Bone marrow (tissue), 2 donors: ENCODE measurements at places on chromosomes 1 and 21.

DNA sequence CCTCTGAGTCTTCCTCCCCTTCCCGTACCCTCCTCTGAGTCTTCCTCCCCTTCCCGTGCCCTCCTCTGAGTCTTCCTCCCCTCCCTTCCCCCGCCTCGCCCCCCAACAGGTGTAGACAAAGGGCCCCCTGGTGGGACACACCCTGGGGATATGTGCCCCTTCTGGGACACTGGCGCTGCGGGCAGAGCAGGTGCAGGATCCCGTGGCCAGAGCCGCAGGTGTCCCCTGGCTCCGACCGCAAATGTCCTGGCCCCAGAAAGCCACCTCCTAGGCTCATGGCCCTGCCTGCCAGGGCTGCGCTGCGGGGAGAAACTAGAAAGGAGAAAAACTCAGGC is 51.5 kb upstream of the ARHGEF16 start:
- no peak for DNase-seq

GRCh38 chr1:87864676-87865075 is 536.0 kb downstream of the LMO4 start:
- no peak for DNase-seq

- DNase-seq, result no peak
Observed at GRCh38 chr1:226135059-226135651, 51.4 kb downstream of the ACBD3 start.

DNA sequence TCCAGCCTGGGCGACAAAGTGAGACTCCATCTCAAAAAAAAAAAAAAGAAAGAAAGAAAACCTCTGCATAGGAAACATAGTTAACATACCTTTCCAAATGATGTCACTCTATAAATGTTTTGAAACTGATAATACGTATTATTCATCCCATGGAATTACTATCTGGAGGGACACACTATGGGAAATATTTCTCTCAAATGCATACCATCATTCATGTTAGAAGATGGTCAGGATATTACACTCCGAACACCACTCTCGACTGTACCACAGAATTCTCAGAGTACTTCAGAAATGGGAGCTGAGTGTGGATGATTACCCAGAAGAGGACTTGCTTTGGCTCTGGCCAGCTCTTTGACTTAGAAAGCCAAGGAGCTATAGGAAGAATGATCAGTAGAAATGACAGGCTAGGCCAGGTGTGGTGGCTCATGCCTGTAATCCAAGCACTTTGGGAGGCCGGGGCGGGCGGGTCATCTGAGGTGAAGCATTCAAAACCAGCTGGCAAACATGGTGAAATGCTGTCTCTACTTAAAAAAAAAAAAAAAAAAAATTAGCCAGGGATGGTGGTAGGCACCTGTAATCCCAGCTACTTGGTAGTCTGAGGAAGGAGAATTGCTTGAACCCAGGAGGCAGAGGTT is 5.2 kb upstream of the LIN28A start:
- no peak for DNase-seq

DNA sequence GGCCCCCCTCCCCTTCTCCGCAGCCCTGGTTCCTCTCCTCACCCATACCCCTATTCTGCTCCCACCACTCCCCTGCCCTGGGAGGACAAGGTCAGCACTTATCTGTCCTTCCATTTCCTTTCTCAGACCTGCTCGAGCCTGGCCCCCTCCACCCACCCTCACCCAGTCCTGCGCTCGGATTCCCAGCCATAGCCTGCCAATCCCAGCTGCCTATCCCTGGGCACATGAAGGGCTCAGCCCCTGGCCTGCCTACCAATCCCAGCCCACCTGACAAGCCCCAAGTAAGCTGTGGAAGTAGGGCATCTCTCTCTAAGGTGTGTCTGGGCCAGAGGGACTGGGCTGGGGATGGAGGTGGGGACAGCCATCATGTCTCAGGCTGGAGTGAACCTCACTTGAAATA is 5.4 kb downstream of the BLACAT1 start:
- no peak for DNase-seq

DNA sequence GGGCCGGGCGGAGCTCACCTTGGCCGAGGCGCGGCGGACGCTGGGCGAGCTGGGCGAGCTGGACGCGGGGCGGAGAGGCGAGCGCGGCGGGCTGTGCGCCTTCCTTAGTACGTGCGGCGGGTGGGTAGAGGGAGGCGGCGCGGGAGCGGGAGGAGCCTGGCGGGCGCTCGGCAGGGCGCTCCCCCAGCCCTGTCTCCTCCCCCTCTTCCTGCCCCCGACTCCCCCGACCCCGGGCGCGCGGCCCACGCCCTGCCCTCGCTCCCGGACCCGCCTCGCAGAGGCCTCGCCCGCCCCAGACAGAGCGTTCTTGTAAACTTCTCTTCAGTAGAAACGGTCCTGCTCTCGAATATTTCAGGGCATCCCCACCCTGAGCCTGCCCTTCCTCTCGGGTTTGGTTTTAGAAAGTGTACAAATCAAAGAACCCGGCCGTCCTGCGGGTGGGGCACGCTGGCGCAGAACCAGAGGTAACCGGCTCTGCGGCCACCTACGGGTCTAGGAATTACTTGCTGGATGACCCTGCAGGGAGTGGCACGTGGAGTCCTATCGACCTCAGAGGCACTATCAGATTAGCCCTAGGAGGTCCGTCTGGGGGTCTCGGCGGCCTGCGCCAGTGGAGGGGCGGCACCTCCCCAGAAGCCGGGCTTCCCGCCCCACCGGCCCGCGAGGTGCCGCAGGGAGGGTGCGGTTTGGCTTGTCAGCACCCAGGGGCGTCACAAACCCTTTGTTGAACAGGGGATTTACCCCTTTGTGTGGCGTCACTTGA is at the start of gene S100A10:
Gene S100A10, minus strand, starts transcription at position 126 of the 763 bp plus-strand sequence. CDS start 7,629 bp downstream, outside the sequence.
- DNase-seq, result peak; percentile 73

GRCh38 chr1:69401879-69402278 is 165.8 kb upstream of the LRRC7 start:
- DNase-seq, result no peak

DNA sequence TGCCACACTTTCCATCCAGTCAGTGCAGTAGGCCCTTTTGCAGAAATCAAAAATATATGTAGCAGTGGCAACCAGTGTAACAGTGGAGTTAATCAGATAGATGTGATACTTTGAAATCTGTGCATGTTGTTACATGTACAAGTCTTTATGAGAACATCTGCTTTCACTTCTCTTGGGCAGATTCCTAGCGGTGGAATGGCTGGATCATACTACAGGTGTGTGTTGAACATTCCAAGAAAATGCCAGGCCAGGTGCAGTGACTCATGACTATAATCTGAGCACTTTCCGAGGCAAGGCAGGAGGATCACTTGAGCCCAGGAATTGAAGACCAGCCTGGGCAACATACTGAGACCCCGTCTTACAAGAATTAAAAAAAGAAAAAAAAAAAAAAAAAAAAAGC is 55.3 kb downstream of the GNB1 start:
- DNase-seq, result no peak

DNA sequence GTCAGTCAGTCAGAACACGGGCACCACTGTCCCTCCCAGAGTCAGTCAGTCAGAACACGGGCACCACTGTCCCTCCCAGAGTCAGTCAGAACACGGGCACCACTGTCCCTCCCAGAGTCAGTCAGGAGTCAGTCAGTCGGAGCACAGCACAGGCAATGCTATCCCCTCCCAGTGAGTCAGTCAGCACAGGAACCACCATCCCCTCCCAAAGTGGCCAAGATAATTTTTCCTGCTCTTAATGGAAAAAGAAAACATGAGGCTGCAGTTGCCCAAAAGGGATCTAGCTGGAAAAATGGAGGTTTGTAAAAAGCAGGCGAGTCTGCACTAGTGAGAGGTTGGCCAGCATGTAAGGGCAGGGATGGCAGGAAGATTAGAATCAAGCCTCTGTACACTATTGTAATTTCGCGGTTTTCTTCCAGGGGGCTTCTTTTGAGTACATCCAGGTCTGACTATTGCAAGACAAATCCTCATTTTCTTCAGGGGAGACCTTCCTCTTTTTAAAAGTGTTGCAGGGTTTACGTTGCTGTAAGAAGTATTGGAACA is 213.8 kb downstream of the SIPA1L2 start:
- DNase-seq, result no peak

- no peak for DNase-seq
Observed at GRCh38 chr1:162753998-162754585, 36.4 kb upstream of the HSD17B7 start.

DNA sequence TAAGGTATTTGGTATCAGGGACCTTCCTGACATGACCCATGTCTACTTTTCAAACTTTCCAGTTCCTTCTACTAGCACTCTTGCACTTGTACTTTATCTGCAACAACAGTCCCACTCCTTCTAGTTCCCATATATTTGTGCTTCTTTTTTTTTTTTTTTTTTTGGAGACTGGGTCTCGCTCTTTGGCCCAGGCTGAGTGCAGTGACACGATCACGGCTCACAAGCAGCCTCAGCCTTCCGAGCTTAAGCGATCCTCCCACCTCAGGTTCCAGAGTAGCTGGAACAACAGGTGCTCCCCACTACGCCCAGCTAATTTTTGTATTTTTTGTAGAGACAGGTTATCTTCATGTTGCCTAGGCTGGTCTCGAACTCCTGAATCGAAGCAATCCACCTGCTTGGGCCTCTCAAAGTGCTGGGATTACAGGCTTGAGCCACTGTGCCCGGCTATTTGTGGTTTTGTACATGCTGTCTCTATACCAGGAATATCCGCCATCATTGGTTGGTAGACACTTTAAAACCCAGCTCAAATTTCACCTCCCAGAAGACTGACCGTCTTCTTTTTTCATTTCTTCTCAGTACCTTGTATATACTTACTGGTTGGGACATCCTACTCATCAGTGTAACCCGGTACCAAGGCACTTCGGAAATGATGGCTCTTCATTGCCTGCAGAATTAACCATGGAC is 1.1 kb downstream of the ZMYM1 start:
- DNase-seq, result no peak

DNA sequence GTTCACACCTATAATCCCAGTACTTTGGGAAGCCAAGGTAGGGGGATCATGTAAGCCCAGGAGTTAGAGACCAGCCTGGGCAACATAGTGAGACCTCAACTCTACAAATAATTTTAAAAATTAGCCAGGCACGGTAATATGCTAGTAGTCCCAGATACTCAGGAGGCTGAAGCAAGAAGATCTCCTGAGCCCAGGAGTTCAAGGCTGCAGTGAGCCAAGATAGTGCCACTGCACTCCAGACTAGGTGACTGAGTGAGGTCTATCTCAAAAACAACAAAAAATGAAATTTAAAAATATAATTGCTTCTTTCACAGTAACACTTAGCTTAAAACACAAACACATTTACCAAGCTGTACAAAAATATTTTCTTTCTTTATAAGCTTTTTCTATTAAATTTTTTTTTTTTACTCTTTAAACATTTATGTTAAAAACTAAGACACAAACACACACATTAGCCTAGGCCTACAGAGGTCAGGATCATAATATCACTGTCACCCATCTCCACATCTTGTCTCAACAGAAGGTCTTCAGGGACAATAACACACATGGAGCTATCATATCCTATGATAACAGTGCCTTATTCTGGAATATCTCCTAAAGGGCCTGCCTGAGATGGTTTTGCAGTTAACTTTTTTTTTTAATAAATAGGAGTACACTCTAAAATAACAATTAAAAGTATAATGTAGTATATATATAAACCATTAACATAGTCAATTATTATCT is 43.9 kb downstream of the TESK2 start:
- no peak for DNase-seq

DNA sequence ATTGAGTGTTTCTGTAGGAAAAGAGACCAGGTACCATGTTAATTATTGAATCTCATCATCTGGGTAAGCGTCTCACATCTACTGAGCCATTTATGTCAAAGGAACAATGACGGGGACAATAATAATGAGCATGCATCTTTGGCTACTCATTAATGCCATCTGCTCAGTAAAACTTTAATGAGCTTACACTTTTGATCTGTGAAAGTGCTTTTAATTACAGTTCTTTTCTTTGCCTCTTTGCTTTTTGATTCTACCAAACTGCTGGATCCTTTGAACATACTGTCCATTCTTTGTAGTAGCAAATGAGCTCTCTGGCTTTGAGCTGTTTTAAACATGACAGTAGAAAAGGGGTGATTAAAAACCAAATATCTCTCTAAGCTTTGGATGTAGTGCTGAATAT is 181.2 kb upstream of the IVNS1ABP start:
- DNase-seq, result no peak

GRCh38 chr1:245156736-245157505 is 2.1 kb downstream of the KIF26B start:
- no peak for DNase-seq

GRCh38 chr1:52925571-52926005 is 1.5 kb upstream of the SCP2 start:
- DNase-seq, result no peak

DNA sequence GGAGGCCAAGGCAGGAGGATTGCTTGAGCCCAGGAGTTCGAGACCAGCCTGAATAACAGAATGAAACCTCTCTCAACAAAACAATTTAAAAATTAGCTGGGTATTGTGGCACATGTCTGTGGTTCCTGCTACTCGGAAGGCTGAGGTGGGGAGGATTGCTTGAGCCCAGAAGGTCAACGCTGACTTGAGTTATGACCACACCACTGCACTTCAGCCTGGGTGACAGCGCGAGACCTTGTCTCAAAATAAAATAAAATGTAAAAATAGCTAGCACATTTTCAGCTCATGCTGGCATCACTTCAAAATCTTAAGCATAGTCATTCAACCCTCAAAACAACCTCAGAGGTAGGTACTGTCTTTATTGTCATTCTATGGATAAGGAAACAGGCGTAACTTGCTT is 6.4 kb downstream of the JAK1 start:
- no peak for DNase-seq

GRCh38 chr1:156833603-156834002 is 17.0 kb upstream of the SH2D2A start:
- no peak for DNase-seq

- DNase-seq, result peak; percentile 57
Observed at GRCh38 chr1:6486433-6487011, 4.9 kb downstream of the PLEKHG5 start.

DNA sequence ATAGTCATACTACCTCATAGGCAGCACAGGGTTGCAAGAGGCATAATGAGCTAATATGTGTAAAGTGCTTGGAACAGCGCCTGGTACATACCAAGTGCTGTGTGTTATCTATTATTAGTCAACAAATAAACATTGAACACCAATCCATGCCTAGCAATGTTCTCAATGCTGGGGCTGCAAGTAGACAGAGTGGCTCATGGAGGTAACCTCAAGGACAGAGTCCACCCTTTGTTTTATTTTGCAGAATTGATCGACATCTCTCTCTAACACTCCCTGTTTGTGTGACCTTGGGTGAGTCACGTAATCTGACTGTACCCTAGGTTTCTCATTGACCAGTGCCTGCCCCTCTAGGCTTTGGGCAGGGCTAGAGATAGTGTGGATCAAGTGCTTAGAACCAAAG is 164.0 kb upstream of the KLHDC7A start:
- no peak for DNase-seq

DNA sequence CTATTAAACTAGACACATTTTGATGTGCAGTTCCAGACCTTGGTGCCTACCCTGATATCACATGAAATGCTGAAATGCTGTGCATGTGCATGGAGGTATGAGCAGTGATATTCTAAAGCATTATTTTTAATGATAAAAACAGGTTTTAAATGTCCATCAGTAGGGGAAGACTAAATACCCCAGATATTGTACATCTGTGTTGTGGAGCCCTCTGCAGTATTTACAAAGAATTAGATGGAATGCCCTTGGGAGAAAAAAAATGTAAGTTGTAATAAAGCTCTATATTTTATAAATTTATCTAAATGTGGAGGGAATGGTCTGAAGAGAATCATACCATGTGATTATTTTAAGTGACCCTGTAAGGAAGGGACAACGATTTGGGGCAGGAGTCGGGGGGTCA is 39.1 kb upstream of the IGSF5 start:
- DNase-seq, result no peak
